ENCODE measurements at places on chromosomes 3 and 15. TPM values are rescaled to one million over a fixed set of nuclear protein-coding genes. Genes with fewer than 3 reads are reported as not detected.

Gene CIB2
- total RNA-seq: 41.6 TPM

Gene WDR76
- 11.2 TPM for total RNA-seq

Gene GASK1A
- 2.3 TPM for total RNA-seq

Gene MYO5C
- total RNA-seq: 63.9 TPM

Gene DOCK3
- total RNA-seq: 10.0 TPM

Gene SLC28A1
- not detected for total RNA-seq

DNA sequence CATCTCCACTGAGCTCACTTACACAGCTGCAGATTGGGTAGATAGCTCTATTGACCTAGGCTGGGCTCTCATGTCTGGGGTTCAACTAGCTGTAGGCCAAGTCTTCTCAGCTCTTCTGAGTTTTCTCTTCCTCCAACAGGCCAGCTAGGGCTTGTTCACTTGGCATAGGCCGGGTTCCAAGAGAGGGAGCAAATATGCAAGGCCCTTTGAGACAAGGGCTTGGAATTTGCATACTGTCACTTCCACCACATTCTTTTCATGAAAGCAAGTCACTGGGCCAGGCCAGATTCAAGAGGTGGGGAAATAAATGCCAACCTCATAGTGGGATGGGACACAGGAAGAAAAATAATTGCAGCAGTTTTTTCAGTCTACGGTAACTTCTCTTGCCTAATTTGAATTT, 25.2 kb downstream of the PIGB start:
- H3K27ac ChIP-seq: no peak overlapping the region
- H3K27me3 ChIP-seq: no peaks in the 10 kb centered on the region
- no peak overlapping the region for H3K4me3 ChIP-seq
- DNase-seq: no peak
- no peaks in the 10 kb centered on the region for H3K4me1 ChIP-seq

- H3K4me1 ChIP-seq: peaks cover 33% of the 10 kb centered on the region
- peaks cover 23% of the 10 kb centered on the region for H3K27me3 ChIP-seq
- H3K4me3 ChIP-seq: peak overlapping the region; percentile 63
- H3K27ac ChIP-seq: peak overlapping the region; percentile 89
- H3K36me3 ChIP-seq: peaks cover 1% of the 10 kb centered on the region
Observed at GRCh38 chr3:134406331-134407238, 32.3 kb upstream of the AMOTL2 start.

- no peaks in the 10 kb centered on the region for H3K27me3 ChIP-seq
- H3K27ac ChIP-seq: no peak overlapping the region
- DNase-seq: no peak
Observed at GRCh38 chr3:153756816-153757215, 364.4 kb upstream of the ARHGEF26 start.

GRCh38 chr3:143139762-143140161, 20.2 kb downstream of the CHST2 start:
- no peak overlapping the region for H3K4me3 ChIP-seq
- peaks cover 5% of the 10 kb centered on the region for H3K4me1 ChIP-seq
- peaks cover 7% of the 10 kb centered on the region for H3K27me3 ChIP-seq
- H3K36me3 ChIP-seq: no peaks in the 10 kb centered on the region
- no peak overlapping the region for H3K27ac ChIP-seq

Data from progenitor cell of endocrine pancreas (in vitro differentiated cells).